Gastrocnemius medialis (tissue), 4 donors: ENCODE measurements at places on chromosomes 1 and 21. TPM values are rescaled to one million over a fixed set of nuclear protein-coding genes. Genes with fewer than 3 reads are reported as not detected.

The CNR2 gene
- not detected for total RNA-seq

DNA sequence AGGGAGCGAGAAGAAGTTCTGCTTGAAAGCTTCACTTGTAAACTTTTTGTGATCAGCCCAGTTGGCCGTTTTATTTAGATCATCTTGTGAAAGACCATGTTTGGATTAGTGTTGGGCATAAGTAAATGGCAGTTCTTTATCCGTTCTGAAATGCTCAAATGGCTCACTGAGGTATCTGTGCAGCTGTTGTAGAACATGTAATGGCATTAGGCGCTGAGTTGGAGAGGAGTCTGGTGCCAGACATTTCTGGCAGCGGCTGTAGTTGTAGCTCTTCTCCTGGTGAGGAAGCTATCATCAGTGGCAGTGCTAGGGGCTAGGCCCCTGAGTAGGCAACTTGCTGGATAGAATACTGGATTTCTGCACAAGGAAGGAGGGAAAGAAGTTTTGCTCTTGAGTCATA, 321.6 kb downstream of the LMO4 start:
- H3K36me3 ChIP-seq: no peaks in the 10 kb centered on the region
- no peaks in the 10 kb centered on the region for H3K27me3 ChIP-seq
- no peak overlapping the region for H3K4me3 ChIP-seq
- H3K27ac ChIP-seq: no peak overlapping the region
- DNase-seq: no peak

GRCh38 chr1:1973716-1974642, 29.6 kb downstream of the CFAP74 start:
- H3K36me3 ChIP-seq: no peaks in the 10 kb centered on the region
- no peak overlapping the region for H3K4me3 ChIP-seq

The TSSK3 gene
- not detected for total RNA-seq

- no peak overlapping the region for H3K4me3 ChIP-seq
- H3K27me3 ChIP-seq: no peaks in the 10 kb centered on the region
- no peak for DNase-seq
- H3K27ac ChIP-seq: peak overlapping the region; percentile 31
- no peaks in the 10 kb centered on the region for H3K36me3 ChIP-seq
Measured at GRCh38 chr1:212595787-212596714, 12.5 kb upstream of the ATF3 start.
